Posterior cingulate gyrus (tissue), 11 donors: ENCODE measurements at places on chromosomes 5 and 9.

- DNase-seq = no peak
Measured at GRCh38 chr5:73095564-73096238, 24.7 kb upstream of the TMEM171 start.

- no peak for DNase-seq
Measured at GRCh38 chr5:115661101-115661500, 35.3 kb upstream of the TMED7 start.

- DNase-seq = no peak
Measured at GRCh38 chr5:147427521-147428401, 82.1 kb downstream of the DPYSL3 start.

- DNase-seq = peak; percentile 23
Measured at GRCh38 chr9:123417289-123418051, 61.5 kb downstream of the CRB2 start.

DNA sequence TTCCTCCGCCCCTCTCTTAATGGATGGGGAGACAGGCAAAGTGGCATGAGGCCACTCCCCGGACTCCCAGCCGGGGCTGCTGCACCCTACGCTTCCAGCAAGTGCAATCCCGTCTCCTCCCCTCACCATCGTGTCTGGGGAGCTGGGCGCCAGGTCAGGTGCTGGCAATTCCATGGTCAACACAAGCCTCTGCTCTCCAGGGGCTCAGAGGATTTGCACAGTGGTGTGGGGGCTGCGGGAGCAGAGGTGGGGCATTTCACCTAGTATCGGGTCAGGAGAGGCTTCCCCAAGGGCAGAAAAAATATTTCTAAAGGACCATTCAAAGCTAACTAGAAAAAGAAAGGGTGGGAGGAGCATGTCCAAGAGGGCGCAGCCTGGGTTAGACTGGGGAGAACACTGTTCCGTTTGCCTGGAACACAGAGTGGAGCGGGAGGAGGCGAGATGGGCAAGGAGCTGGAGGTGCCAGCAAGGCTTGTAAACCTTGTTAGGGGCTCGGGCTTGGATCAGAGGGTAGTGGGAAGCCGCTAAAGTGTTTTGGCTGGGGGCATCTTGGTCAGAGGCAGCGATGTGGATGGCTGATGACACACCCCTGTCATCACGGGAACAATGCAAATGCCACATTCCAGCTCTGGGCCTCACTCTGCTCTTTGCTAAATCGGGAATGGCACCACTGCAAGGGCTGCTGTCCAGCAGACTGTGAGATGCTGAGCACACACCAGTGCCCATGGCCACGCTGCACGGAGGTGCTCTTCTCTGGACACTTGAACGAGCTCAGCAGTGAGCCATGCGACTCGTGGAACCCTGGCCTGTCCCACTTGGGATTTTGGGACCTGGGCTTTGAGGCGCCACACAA is 191.7 kb downstream of the CDK5RAP2 start:
- DNase-seq = no peak

GRCh38 chr5:67731886-67732285 is 483.7 kb upstream of the PIK3R1 start:
- DNase-seq = no peak

DNA sequence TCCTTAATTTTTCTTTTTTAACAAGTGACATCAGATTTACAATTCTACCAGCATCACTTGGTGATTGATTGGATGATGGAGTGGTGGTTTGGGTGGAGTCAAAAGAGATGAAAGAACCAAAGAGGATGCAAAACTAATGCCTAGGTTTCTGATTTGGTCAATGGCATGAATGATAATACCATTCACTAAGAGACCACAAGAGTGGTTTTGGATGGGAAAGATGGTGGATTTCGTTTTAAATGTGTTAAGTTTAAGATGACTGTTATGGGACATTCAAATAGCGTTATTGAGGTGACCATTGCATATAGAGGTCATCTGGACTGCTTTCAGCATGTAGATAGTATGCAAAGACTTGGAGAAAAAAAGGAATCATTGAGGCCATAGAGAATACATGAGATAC is 3.6 kb downstream of the SMC5 start:
- DNase-seq = no peak

GRCh38 chr9:15856591-15856990 is 303.7 kb downstream of the CCDC171 start:
- no peak for DNase-seq

DNA sequence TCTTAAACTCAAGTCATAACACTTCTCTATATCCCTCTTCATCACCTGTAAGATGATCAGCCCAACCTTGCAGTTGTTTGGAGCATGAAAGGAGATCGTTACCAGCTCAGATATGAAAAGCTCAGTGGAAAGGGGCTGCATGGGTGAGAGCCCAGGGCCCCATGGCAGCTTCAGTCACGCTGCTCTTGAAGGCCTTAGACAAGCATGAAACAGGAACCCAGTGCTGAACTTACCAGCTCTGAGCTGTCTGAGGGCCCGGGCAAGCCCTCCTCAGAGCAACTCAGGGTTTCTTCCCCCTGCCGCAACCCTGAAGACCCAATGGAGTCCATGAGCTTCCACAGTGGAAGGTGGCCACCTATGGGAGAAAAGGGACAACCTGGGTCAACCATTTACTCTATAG is 3.3 kb downstream of the HK3 start:
- no peak for DNase-seq

DNA sequence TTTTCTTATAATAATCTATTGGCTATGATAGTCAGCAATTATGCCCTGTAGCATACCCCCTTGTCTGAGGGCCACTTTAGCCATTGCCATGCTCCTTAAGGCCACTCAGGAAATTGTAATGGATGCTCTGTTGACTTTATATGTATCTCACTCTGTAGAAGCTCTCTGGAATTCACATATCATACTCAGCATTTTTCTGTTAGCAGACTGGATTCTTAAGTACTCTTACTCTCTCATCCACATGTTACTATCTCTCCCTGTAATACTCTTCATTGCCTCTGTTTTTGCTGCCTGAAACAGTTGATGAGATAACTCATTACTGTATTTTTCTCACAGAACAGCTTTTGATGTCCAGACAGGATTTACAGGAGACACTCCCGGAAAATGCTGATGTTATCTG is 24.2 kb downstream of the TMEM232 start:
- no peak for DNase-seq

DNA sequence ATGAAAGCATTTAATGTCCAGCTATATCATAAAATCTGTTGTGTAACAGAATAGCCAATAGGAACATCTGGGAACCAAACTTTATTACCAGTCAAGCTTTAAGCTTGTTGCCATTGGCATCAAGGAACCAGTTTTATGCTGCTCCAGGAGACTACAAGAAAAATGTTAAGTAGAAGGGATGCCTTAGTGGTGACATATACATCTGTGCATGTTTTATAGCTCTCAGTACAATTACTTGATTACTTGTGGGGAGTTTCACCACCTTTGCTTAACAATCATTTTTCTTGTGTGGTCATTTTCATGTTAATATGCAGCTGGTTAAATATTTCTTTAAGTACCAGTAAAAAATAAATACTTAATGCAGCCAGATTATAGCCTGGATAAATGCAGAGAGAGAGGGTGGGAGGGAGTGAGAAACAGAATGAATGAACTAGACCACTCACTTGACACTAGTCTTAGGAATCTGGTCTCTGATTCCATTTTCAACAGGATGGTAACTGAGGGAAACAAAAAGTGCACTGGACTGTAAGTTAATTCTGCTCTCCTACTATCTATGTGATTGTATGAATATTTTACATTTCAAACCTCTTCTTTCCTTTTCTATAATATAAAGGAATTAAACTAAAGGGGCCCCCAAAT is 35.7 kb upstream of the LURAP1L start:
- DNase-seq = no peak

- DNase-seq = no peak
Measured at GRCh38 chr5:96172436-96172835, 210.8 kb upstream of the ELL2 start.

- no peak for DNase-seq
Measured at GRCh38 chr5:113770648-113771047, 257.2 kb downstream of the YTHDC2 start.

GRCh38 chr5:172541099-172541772 is 86.9 kb upstream of the SH3PXD2B start:
- no peak for DNase-seq

DNA sequence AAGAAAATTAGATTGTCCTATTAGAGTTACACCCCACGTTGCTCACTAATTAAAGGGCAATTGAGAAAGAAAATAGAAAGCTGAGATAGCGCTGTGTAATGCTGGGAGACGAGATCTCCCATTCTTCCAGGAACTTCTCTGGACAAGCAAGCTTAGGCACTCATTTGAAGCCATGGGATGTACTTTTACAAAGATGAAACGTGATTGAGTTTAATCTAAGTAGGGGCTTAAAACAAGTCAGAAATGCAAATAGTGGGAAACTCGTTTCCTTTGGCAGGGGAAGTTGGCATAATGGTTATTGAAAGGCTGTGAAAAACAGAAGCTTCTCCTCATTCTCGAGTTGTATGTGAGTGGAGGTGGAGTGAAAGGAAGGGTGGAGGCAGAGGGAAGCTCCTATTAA is 3.7 kb downstream of the PRDM6 start:
- DNase-seq = no peak

GRCh38 chr5:54561651-54562050 is 44.1 kb downstream of the SNX18 start:
- no peak for DNase-seq

DNA sequence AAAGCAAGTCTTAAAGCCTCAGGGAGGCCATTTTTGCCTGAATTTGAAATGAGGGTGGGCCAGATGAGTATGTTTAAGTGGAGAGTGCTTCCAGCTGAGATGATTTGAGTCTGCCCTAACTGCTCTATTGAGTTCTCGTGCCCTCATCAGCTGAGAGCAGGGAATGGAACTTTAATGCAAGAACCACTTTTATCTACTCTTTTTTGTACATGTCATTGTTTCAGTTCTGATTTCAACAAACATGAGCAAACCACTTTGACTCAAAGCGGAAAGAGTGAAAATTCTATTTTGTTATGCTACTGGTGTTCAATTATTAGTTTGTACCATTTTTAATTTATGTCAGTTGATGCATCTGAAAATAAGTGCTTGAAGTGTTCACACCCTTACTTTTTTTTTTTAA is 35.8 kb downstream of the DCAF10 start:
- DNase-seq = no peak

DNA sequence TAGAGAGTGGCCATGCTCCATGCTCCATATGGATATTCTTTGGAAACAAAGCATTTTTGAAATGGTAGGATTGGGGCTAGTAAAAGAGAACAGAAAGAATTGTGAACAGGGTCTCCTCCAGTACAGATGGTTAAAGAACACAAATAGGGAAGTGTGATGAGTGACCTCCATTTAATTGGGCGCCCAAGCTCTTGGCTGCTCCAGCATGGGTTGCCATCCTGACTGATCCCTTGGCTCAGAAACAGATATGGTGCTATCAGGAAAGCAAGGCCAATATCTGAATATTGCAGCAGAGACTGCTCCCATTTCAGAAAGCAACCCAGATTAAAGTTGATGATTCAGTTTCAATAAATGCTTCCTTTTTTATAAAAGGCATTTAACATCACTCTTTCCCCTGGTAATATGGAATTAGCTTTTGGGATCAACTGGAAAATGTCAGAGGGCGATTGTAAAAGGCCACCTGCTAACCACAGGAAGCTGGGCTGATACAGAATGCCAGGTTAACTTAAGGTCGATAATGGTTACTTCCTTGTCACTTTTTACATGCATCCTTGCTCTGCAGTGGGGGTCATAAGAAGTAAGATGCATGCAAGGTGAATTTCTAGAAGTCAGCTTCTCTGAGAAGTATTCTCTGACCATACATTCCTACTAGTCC is 52.9 kb downstream of the TMC1 start:
- no peak for DNase-seq

DNA sequence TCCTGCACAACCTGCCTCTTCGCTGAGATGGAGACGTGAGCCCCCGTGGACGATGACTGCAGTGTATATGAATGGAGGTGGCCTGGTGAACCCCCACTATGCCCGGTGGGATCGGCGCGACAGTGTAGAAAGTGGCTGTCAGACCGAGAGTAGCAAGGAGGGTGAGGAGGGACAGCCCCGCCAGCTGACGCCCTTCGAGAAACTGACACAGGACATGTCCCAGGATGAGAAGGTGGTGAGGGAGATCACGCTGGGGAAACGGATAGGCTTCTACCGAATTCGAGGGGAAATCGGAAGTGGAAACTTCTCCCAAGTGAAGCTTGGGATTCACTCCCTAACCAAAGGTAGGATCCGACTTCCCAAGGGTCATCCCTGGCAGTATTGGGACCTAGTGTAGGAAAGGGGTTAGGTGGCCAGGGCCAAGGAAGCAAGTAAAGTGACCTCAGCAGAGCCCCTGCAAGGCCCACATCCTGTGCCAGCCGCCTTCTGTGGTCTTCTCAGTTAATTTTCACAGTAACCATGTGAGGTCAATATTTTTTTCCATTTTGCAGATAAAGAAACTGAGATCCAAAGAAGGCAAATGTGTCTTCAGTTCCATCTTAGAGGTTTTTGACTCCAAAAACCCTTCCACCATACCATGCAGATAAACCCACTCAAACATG is 53.8 kb downstream of the NIM1K start:
- DNase-seq = no peak

DNA sequence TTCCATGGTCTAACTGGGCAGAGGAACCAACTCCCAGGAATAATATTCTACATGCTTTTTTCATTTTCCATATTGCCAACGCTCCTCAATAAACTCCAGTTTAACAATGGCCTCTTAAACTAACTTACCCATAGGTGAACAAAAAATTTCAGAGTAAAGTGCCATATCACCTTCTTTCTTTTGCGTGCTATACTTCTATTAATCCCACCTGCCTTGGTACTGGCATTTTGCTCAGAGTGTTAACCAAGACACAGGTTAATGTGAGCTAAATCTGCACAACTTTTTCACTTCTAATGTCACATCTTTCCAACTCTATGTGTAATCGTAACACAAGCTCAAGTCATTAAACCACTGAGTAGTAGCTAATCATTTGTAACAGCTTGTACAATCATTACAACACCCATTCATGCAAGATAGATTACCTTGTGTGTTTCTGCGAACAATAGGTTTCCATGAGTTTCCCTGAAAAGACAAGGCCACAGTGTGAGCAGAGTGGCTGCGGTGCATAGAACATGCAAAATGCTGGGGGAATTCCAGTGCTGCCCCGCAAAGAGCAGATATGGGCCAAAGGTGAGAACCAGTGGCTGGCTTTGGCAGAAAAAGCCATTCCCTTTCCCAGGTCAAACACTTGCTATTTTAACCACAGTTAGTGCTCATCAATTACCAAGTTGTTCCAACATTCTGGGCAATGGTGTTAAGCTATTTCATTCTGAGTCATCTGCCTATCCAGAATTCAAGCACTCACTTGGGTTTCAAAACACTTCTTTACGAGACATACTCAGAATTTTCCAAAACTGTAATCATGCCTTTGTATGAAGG is 42.8 kb downstream of the TIMD4 start:
- DNase-seq = no peak

DNA sequence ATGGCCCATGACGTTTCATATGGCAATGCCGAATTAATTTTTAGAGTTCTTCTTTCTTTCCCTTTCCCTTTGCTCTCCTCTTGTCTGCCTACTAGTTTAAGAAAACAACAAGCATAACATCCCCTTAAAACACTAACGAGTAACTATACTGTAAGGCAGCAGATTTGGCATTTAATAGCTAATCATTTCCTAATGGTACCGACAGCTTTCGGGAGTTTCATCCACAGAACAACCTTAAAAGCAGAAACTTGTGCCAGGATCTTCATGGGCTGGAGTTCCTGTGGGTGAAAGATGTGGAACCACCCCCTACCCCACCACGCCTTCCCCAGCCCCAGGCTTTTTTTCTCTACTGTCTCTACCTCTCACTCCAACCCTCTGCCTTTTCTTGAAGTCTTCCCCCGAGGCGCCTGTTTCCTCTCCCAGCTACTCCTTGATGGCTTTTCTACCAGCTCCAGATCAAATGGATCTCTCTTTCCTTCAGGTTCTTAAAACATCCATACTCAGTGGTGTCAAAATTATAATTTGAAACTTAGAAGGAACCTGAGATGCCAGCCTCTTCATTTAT is 319.5 kb downstream of the PIK3R1 start:
- DNase-seq = no peak

GRCh38 chr5:39009280-39009679 is 64.9 kb downstream of the RICTOR start:
- no peak for DNase-seq
